ENCODE measurements at places on chromosomes 5 and 9.

DNA sequence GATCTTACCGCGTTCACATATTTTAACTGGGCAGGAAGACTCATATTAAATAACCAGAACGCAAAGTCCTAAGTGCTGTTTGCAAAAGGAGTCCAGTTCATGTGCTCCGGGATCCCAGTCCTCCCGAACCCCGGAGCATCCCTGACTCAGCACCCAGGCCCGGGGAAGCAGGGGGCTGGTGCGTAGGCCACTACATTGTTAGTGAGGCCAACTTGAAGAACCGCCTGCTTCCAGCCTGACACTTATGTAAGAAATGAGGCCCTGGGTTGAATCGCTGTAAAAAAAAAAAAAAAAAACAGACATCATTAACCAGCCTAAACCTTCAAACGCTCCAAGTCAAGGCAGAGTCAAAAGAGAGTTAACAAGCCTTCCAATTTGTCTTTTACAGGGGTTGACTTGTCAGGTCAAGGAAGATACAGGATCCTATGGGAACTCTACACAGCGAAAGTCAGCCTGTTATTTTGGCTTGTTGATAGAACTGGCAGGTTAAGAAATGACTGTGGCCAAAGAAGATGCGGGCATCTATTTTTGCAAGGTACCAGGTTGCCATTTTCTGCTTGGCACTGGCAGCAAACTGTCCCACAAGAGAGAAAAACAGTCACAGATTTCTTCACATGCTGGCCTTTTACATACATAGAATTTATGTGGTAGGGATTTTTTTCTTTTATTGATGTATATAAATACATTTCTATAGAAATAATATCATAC, 93.3 kb downstream of the ACTL7B start:
- no peak for DNase-seq

DNA sequence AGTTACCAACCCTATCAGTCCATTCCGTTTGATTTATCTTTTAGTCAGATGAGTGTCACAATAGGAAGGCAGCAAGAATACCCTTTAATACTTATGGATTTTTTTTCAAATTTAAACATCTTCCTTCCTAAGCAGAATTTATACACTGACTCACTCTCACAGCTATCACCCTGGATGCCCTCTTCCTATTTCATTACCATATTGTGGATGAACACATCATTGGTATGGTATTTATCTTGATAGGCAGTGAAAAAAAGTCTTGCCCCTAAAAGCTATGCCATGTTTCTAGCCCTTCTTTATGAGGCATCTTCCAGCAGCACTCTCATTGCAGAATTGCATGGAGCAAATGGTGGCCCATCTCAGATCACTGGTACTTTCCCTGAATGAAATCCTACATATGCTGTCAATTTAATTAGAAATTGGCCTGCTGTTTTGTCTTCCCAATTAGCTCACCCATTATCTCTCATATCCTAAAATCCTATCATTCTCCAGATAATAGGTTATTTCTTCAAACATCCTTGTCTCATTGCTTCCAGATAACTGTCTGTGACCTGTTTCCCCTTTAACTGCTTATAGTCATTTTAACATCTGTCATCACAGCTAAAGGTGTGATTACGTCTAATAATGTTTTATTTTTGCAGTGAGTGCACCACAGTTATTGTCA, 433.5 kb upstream of the POU5F2 start:
- DNase-seq = no peak

GRCh38 chr5:41770799-41771198, 99.4 kb downstream of the OXCT1 start:
- DNase-seq = no peak

GRCh38 chr5:135453613-135454012, 1.5 kb upstream of the TIFAB start:
- no peak for DNase-seq

GRCh38 chr9:92266486-92266885, 27.0 kb downstream of the IARS1 start:
- DNase-seq = no peak

- no peak for DNase-seq
Measured at GRCh38 chr5:72559866-72560766, 52.9 kb upstream of the ZNF366 start.

- DNase-seq = no peak
Measured at GRCh38 chr5:43638546-43638945, 35.6 kb downstream of the NNT start.

All from activated naive CD8-positive, alpha-beta T cell treated with anti-CD3 and anti-CD28 coated beads, Interleukin-2, amount 50 U/mL, for 16 hours (primary cell).